ENCODE measurements at places on chromosomes 2 and 18. TPM values are rescaled to one million over a fixed set of nuclear protein-coding genes. Genes with fewer than 3 reads are reported as not detected.

- DNase-seq: no peak
Observed at GRCh38 chr2:9644603-9645002, 13.8 kb upstream of the YWHAQ start.

The LYG2 gene
- not detected for total RNA-seq

DNA sequence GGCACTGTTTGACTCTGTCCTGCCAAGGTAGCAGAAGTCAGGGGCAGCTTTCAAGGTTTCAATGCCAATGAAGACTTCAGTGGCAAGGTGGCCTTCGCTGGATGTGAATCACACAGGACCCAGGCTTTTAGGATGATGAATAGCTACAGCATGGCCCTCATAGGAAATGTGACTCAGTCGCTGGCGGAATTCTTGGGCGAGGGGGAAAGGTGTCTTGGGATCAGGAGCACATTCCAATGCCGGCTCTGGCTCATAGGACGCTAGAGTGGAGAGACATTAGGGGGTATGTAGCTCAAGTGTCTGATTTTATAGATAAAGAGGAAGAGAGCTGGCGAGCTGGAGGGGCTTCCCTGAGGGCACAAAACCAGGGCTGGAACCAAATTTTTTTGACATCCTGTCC is 68.6 kb downstream of the SMIM21 start:
- no peak for DNase-seq

DNA sequence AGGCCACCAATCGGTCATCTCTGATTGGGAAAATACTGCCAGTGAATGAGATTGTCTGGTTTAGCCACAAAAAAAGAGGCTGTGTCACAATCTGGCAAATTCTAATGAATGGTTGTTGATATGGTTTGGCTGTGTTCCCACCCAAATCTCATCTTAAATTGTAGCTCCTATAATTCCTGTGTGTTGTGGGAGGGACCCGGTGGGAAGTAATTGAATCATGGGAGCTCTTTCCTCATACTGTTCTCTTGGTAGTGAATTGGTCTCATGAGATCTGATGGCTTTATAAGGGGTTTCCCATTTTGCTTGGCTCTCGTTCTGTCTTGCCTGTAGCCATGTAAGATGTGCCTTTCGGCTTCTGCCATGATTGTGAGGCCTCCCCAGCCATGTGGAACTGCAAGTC is 838.3 kb downstream of the SLC4A3 start:
- DNase-seq: no peak

The RNU2-63P gene
- 6.6 TPM for total RNA-seq

- no peak for DNase-seq
Observed at GRCh38 chr2:50018921-50019320, 864.6 kb upstream of the FSHR start.

The LIPG gene
- 11.8 TPM for total RNA-seq

The REG1B gene
- total RNA-seq: not detected

- DNase-seq: no peak
Observed at GRCh38 chr2:63054841-63055225, 4.2 kb downstream of the OTX1 start.

DNA sequence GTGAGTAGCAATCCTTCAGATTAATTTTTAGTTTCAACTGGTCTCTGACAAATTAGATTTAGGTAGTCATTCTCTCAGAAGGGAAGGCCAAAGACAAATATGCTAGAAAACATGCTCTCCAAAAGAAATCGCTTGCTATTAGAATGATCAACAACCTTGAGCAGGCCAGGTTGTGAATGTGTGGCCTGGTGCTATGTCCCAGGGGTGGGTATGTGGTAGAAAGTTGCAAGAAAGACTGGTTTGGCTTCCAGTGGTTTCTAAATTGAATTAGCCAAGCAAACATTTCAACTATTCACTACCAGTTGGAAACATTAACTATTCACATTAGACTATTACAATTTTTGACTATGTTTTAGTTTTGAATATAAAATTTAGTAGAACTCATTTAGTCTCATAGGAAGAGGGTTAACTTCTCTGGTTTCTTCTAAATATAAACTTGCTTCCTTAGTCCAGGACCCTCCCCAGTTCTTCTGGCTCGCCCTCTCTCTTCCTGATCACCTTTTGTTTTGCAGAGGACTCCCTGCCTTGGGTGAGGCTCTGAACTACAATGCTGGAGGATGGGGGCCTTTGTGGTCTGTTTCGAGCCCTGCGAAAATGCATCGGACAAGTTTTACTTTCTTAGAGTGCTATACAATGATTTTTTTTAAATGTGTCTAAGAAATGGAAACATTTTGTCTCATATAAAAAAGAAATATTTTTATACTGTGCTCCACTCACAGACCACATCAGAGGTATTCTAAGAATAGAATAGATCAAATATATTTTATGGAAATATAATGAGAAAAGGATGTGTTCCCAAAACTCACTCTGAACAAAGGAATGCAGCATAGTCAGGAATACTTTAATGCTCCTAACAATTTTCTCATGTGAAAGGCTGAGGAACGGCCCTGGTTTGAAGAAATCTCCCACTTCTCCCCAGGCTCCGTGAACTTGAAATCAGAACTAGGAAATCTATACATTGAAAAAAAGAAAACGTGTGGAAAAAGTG is 375.0 kb upstream of the ZEB2 start:
- no peak for DNase-seq

The MDH1B gene
- total RNA-seq: 2.1 TPM
